ENCODE measurements at places on chromosomes 3 and 15.

DNA sequence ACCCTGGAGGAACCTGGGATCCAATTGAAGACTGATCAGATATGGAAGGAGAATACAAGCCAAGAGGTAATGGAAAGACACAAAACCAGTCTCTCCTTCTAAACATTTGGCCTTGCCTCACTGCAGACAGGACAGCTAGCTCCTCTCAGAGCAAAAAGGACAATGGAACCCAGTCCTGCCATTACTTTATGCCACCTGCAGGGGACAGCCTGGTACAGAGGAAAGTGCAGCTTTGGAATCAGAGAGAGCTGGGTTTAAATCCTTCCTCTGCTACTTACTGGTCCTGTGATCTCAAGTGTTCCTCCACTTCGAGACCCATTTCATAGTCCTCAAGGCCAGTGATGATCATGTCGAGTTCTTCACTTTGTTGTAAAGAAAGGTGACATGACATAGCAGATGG lies 159.4 kb upstream of the SMAD3 start:
- no peak for DNase-seq

DNA sequence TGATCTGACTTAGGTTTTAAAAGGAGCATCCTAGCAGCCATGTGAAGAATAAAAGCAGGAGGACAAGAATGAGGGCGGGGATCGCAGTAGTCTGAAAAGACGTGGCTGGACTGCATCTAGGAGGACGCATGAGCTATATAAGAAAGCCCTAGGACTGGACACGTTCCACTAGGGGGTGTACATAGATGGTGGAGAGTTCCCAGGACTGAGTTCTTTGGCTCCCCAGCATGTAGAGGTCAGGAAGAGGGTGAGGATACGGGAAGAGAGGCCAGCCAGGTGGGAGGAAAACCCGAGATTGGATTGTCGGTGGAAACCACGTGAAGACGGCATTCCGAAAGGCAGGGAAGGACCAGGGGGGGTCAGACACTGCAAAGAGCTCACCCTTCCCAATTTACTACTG lies 64.2 kb upstream of the CFAP161 start:
- DNase-seq = no peak

DNA sequence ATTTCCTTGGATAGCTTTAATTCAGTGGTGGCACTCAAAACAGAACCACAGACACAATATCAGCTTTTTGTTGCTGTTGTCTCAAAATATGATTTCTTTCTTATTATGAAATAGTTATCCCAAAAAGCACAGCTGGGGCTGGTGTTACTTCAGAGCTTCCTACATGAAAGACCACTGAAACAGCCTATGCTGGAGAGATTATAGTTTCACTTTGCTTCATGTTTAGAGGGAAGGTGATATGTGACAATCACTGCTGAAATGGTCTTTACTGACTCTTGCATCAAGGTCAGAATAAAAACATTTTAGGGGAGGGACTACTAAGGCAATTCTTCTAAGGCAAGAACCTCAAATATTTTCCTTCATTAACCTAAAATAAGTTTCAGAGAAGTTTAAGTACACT lies 190.7 kb downstream of the TNIK start:
- DNase-seq = no peak

GRCh38 chr15:77497942-77498361 lies 77.3 kb downstream of the HMG20A start:
- no peak for DNase-seq

DNA sequence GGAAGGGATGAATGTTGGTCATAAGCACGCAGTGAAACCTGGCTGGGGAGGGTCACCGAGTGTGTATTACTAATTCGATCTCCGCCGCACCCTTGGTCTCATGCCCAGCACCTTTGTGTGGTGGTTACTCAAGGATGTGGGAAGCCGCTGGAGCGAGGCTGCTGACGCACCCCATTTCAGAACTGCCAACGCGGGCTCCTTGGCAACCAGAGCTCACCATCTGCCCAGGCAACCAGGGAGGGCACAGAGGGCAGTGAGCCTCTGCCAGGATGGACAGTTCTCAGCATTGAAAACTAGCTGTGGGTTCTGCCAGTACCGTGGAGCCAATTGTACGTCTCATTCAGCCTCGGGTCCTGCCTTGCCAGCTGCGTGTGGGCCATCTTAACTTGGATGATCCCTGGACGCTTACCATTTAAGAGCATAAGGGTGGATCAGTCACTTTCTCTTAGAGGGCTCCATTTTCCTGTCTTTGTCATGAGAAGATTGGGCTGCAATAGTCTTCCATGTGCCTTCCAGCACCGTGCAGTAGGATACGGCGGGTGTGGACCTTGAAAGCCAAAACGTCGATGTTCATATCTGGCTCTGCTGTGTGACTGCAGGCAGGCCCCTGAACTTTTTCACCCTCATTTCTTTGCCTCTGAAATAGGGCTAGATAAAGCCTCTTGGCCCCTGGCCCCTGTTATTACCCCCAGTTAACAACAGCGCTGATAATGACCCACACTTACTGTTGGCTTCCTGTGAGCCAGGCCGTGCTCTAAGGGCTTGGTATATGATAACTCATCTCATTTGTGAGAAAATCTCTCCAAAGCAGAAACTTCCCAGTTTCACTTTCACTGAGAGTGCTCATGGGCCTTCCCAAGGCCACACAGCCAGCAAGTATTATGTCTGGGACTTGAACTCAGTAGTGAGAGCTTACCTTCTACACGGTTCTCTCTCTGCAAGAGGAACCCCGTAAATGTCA lies 238.8 kb downstream of the OPA1 start:
- no peak for DNase-seq

- DNase-seq = no peak
Observed at GRCh38 chr3:194522579-194523046, 35.8 kb upstream of the ATP13A3 start.

DNA sequence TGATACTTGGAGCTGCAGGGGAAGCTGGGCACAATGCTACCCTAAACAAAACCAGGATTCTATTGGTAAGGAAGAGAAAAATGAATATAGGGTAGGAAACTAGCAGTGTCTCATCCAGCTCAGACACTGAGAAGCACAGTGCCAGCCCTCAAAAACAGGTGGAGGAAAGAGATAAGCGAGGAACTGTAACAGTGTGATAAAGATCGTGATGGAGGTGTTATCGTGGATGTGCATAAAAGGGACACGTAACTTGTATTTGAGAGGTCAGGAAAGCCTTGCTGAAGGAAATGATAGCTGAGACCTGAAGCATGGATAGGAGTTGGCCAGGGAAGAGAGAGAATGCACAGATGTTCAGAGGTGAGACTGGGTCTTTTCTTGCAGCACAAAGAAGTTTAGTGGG lies 27.4 kb downstream of the MIX23 start:
- no peak for DNase-seq

DNA sequence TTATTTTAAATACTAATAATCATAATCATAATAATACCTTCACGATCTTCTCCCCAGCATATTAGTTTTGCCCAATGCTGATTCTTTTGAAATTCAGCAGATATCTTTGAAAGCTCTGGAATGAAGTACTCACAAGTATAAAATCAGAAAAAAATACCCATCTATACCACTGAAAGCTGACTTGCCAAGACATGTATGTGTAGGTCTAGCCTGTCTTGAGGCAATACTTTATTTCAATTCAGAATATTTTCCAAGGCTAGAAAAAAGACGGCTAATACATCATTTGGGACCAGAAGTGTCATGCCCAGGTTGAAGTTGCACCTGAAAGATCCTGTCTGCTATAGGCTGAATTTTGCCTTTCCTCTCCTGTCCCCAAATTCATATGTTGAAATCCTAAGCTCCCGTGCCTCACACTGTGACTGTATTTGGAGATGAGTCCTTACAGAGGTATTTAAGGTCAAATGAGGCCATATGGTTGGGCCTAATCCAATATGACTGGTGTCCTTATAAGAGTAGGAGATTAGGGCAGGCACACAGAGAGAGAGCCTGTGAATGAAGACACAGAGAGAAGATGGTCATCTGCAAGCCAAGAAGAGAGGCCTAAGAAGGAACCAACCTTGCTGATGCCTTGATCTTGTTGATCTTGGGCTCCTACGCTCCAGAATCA lies 255.9 kb upstream of the CMC1 start:
- no peak for DNase-seq

All from activated CD4-positive, CD25-positive, alpha-beta regulatory T cell treated with anti-CD3 and anti-CD28 coated beads, Interleukin-2, amount 50 U/mL, for 72 hours (primary cell).